Mesothelial cell of epicardium (in vitro differentiated cells): ENCODE measurements at places on chromosomes 5 and 9. TPM values are rescaled to one million over a fixed set of nuclear protein-coding genes. Genes with fewer than 3 reads are reported as not detected.

- H3K36me3 ChIP-seq = no peaks in the 10 kb centered on the region
- no peak for DNase-seq
- H3K27ac ChIP-seq = no peak overlapping the region
- peaks cover 2% of the 10 kb centered on the region for H3K4me1 ChIP-seq
Observed at GRCh38 chr9:30310711-30311110, 2073.7 kb upstream of the ACO1 start.

The DOK3 gene
- 4.7 to 7.8 TPM (median 5.8 TPM) in 3 replicates for total RNA-seq

DNA sequence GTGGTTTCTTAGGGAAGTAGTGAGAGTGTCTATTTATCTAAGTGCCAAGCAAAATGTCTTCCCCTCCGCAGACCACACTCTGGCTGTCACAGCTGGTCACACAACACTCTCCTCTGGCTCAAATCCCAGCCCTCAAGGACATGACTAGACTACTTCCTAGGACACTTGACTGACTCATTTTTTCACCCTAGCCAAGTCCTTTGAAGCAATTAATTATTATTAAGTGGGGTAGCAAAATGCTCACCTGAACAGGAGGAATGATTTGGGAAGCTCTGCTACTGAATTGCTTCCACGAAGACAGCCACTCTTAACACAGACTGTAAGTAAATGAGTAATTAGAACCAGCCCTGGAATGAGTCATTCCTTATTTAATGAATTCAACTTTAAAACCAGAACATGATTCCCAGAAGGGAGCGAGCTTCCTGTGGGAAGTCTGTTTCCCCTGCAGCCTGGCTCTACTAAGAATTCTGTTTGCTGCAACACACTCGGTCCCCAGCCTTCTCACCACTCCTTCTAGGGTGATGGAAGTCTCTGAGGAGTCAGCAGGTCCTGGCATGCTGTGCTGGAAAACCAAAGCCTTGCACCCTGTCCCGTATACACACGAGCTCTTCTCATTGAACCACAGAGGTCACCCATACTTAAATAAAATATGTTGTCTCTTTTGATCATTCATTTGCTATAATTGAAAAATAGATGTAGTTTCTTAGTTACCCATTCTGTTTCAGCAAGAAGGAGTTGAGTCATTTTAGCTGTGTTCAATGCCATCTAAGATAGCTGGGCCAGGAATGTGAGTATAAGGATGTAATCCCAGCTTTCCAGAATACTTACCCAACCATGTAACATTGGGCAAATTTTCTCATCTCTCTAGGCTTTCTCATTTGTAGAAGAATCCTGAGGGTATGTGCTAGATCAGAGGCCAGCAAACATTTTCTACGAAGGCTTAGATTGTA is 218.6 kb upstream of the RASEF start:
- peaks cover 2% of the 10 kb centered on the region for H3K27me3 ChIP-seq
- H3K36me3 ChIP-seq = no peaks in the 10 kb centered on the region
- no peak overlapping the region for H3K27ac ChIP-seq

The IFNA2 gene
- 0.34 to 0.62 TPM (median 0.58 TPM) in 3 replicates for total RNA-seq

DNA sequence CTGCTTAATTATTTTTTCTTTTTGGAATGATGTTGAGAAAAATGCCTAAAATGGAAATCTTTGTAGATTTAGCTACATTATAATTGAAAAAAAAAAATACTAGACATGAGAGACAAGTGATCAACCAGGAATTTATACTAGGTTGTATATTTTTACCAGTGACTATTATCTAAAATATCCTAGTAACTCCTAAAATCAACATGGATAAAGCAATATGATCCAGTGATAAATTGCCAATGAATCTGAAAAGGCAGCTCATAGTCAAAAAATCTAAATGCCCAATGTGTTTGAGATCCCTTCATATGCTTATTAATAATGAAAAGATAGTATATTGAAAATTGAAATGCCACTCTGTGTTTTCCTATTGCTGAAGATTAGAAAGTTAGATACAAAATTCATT is 778.2 kb downstream of the MTRR start:
- no peaks in the 10 kb centered on the region for H3K4me1 ChIP-seq
- H3K27ac ChIP-seq = no peak overlapping the region
- peaks cover 6% of the 10 kb centered on the region for H3K27me3 ChIP-seq

DNA sequence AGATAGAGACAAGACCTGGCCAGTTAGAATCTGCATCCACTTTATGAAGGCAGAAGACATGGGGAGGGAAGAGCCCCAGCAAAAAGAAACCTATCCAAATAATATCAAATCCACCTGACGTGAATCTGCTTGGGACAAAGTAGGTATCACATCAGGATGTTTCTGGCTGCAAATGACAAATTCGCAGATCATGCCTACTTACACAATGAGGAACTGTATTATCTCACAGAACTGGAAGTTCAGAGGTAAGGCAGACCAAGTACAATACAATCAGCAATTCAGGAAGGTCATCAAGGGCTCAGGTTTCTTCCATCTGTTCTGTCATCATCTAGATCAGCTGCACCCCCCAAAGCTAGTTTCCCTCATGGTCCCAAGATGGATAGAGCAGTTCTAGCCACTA is 13.2 kb upstream of the NR4A3 start:
- H3K27me3 ChIP-seq = no peaks in the 10 kb centered on the region
- H3K27ac ChIP-seq = no peak overlapping the region
- peaks cover 21% of the 10 kb centered on the region for H3K4me1 ChIP-seq
- no peak for DNase-seq
- peaks cover 21% of the 10 kb centered on the region for H3K36me3 ChIP-seq

DNA sequence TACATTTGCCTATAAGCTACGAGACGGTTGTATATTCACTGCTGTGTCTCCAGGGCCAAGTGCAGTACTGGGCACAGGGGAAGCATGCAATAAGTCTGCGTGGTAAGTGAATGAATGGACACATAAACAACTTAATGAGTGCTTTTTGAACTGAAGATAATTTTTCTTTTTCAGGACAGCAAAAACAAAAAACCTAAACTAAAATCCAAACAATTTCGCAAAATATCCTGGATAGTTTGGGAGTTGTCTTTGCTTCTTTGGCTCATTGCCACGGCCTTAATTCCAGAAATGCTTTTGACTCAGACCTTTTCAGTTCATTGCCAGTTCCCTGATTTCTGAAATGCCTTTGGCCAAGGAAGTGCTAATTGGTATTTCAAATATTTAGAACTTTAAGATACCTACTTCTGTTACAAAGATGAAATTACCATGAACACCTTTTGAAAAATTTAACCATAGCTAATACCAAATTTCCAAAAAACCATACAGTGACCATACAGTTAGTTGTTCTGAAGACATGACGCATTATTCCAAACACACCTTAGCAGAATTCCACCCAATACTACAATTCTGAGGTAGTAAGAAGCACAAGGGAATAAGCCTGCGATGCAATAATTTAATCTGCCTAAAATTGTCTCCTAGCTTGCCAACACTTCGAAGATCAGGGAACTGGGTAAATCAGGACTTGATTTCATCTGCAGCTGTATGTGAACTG is 42.8 kb downstream of the TEK start:
- DNase-seq = no peak
- H3K27ac ChIP-seq = peak overlapping the region; percentile 80
- no peaks in the 10 kb centered on the region for H3K36me3 ChIP-seq
- no peaks in the 10 kb centered on the region for H3K27me3 ChIP-seq

The CXCL14 gene
- 51.6 to 61.3 TPM (median 56.5 TPM) in 3 replicates for total RNA-seq

The SEMA6A gene
- 129 to 138 TPM (median 132 TPM) in 3 replicates for total RNA-seq
